Activated CD4-positive, alpha-beta T cell treated with anti-CD3 and anti-CD28 coated beads, Interleukin-2, amount 10 ng/mL, durations not matched to agents 7 days and 5 days (primary cell): ENCODE measurements at places on chromosomes 6 and 20. TPM values are rescaled to one million over a fixed set of nuclear protein-coding genes. Genes with fewer than 3 reads are reported as not detected.

DNA sequence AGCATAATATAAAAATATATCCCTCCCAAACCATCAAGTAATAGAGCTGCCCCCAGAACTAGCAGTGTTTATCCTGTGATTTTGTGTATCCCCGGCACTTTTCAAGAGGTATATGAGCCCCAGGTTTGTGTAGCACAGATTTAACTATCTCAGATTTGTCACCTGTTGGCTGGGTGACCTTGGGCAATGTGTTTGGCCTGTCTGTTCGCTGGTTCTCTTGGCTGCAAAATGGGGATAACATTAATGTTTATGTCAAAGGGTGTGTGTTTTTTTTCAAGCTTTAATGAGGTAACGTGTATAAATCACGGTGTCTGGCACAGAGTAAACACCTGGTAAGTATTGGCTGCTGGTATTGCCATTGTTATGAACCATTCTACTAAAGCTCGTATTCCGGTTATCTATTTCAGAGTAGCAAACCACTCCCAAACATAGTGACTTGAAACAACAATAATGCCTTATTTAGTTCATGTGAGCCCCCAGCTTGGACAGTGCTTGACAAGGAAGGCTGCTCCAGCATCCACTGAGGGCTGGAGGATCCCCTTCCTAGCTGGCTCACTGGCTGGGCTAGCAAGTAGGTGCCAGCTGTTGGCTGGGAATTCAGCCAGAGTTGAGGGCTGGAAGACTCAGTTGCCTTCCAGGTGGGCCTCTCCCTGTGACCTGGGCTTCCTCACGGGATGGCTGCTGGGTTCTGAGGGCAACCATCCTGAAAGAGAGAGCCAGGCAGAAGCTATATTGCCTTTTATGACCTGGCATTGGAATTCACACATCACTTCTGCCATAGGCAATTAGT is 36.2 kb downstream of the PDRG1 start:
- H3K4me1 ChIP-seq = peaks cover 4% of the 10 kb centered on the region
- peaks cover 19% of the 10 kb centered on the region for H3K27me3 ChIP-seq
- no peak overlapping the region for H3K4me3 ChIP-seq
- no peak overlapping the region for H3K27ac ChIP-seq
- no peaks in the 10 kb centered on the region for H3K36me3 ChIP-seq

DNA sequence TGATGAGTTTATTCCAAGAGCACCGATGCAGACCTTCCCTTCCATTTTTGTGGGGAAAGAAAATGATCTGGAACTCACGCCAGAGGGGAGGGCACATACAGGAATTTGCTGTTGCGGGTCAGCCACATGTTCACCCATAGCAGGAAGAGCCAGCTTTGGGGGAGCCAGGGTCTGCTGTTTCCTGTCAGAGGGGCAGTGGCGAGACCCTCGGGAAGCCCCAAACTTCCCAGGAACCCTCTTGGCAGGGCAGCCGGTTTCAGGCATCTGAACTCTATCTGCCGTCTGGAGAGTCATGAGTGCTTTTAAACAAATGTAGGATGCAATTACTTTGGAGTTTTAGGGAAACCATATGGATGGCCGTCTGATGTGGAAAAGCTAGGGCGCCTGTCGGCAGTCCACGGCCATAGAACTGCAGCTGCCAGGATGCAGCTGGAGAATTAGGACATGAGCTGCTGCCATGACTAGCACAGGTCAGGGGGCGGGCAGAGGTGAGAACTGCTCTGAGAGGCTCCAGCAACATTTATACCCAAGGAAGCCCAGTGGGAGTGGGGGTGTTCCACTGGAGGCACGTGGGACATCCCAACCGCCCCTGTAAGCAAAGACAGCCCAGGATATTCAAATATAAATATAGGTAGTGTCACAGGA is 14.8 kb upstream of the SERPINB9 start:
- no peak for DNase-seq
- peaks cover 18% of the 10 kb centered on the region for H3K4me1 ChIP-seq
- no peak overlapping the region for H3K27ac ChIP-seq
- no peaks in the 10 kb centered on the region for H3K36me3 ChIP-seq
- H3K4me3 ChIP-seq = no peak overlapping the region

Gene IRF4
- 111 TPM for total RNA-seq

DNA sequence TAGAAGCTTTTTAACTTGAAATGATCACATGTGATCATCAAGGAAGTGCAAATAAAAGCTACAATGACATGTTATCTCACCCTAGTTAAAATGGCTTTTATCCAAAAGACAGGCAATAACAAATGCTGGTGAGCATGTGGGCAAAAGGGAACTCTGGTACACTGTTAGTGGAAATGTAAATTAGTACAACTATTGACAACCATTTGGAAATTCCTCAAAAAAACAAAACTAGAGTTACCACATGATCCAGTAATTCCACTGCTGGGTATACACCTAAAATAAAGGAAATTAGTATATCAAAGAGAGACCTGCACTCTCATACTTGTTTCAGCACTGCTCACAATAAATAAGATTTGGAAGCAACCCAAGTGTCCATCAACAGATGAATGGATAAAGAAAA is 108.7 kb downstream of the HTR1B start:
- no peaks in the 10 kb centered on the region for H3K27me3 ChIP-seq
- H3K4me1 ChIP-seq = no peaks in the 10 kb centered on the region
- H3K27ac ChIP-seq = no peak overlapping the region
- no peak for DNase-seq

GRCh38 chr6:11631539-11631938 is 94.0 kb downstream of the TMEM170B start:
- H3K4me3 ChIP-seq = no peak overlapping the region
- no peak for DNase-seq
- H3K4me1 ChIP-seq = no peaks in the 10 kb centered on the region
- H3K27ac ChIP-seq = no peak overlapping the region

DNA sequence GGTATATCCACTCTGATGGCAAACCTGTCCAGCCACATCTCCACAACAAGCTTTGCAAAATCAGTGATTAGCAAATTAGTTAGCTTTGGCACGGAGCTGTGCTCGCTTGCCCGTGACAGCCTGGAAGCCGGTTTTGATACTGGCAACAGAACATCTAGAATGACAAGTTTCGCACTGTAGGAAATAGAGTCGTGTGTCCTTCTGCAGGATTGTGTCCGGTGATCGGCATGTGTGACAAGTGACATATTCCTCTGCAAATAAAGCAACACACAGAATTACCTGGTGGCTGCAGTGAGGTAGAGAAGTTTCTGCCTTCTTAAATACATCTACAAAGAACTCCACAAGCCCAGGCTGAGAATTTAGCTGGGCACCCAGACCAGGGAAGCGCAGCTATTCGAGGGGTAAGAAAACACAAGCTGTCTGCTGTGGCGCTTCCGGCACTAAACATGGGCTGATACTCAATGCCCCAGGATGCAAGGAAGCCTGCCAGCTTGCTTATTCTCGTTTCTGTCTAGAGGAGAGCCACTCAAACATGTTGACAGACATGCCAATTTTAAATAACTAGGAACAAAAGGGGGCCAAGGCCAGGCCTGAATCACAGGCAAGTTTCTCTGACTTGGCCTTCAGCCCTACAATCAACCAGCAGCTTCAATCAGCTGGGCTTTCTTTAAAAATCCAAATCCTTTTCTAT is 22.2 kb downstream of the EIF2S2 start:
- H3K4me3 ChIP-seq = no peak overlapping the region
- H3K27ac ChIP-seq = no peak overlapping the region
- peaks cover 65% of the 10 kb centered on the region for H3K36me3 ChIP-seq
- no peak for DNase-seq
- H3K4me1 ChIP-seq = peaks cover 3% of the 10 kb centered on the region
- H3K27me3 ChIP-seq = no peaks in the 10 kb centered on the region
